ENCODE measurements at places on chromosomes 12 and 14.
A peak's percentile ranks its signal among the peaks of the same experiment; 100 is the strongest.

DNA sequence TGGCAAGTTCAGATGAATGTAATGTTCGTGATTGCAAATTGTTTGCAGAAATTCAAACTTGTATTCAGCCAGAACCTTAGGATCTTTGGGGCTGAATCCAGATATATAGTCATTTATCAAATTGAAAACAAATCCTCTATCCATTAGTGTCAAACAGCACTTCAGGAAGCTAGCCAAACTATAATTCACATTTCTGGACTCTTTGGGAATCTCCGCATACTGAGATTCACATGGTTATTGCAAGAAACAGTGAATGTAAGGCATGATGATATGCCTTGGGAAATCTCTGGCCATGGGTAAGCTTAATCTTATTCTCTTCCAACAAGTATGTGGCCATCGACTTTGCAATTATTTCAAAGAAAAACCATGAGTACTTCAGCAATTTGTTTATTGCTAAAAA, 98.5 kb downstream of the KLHL28 start:
- DNase-seq = no peak

DNA sequence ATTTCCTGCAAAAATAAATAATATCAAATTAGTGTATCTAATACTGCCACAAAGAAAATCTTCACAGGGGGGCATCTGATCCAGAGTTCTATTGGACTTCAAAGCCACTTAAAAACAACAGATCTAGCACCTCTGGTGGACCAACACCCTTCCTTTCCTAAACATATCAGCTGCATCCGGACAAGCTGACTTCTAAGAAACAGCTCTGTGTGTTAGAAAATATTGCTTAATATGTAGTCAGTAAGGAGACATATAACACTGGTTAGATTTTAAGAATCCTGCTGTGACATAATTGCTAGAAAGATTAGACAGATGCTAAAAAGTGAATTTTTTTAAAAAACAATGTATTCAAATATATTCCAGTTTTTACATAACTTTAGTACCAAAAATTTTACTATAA, 61.1 kb upstream of the PTPRB start:
- DNase-seq = no peak

DNA sequence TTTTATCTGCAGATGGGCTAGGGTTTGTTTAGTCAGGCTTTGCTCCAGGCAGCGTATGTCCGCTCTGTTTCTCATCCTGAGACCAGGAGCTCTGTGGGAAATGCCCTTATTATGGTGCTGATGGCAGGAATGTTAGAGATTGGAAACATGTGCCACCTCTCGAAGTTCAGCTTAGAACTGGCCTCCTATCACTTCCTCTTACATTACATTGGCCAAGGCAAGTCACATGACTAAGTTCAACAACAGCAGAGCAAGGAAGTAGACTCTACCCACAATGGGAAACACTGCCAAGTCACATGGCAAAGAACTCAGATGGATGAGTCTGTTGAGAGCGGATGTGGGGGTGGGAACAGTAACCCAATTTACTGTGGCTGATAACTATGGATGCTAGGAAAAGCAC, 161.9 kb upstream of the WSCD2 start:
- DNase-seq = peak; percentile 56

- DNase-seq = no peak
Measured at GRCh38 chr14:37585101-37585511, 9.9 kb downstream of the FOXA1 start.

- peak; percentile 87 for DNase-seq
Measured at GRCh38 chr12:63400718-63401117, 249.7 kb upstream of the AVPR1A start.

GRCh38 chr14:73878436-73878835, 8.2 kb upstream of the ZNF410 start:
- no peak for DNase-seq

GRCh38 chr14:63663428-63664341, 22.0 kb upstream of the WDR89 start:
- DNase-seq = peak; percentile 32

- no peak for DNase-seq
Measured at GRCh38 chr14:23722675-23723074, 86.5 kb downstream of the DHRS2 start.

GRCh38 chr12:49674318-49674981, 32.8 kb downstream of the FMNL3 start:
- no peak for DNase-seq

DNA sequence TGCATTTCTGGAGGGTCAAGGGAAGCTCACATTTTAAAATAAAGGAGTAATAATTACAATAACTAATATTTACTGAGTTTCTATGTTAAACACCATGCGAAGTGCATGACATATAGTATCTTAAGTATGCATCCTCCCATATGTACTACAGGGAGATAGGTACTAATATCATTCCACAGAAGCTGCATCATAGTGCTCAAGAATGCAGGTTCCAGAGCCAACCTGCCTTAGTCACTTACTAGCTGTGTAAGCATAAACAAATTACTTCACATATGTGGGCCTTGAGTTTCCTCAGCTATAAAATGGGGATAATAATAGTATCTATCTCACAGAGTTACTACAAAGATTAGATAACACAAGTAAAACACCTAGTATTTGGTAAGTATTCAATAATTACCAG, 18.3 kb downstream of the ARMH4 start:
- peak; percentile 58 for DNase-seq

GRCh38 chr12:97630875-97631274, 168.3 kb downstream of the RMST start:
- DNase-seq = no peak

DNA sequence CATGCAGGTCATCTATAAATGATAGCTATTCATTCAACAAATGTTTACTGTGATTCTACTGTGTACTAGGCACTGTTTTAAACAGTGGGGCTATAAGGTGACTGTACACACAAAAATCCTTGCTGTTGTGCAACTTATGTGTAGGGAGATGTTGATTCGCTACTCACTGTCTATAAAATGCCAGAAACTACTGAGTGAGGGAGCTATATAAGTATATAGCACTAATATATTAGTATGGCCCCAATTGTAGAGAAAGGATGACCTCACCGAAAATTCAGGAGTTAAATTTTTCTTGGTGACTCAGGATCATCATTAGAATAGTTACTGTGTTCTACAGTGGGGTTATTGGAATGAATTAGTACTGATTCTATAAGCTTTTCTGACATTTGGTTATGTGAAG, 117.4 kb downstream of the TGFB3 start:
- peak; percentile 76 for DNase-seq

- DNase-seq = no peak
Measured at GRCh38 chr14:67736771-67737170, 35.1 kb downstream of the RDH12 start.

GRCh38 chr12:77131977-77132490, 66.7 kb upstream of the E2F7 start:
- DNase-seq = no peak

- DNase-seq = no peak
Measured at GRCh38 chr12:75529316-75529715, 17.9 kb upstream of the KRR1 start.

GRCh38 chr12:104309446-104309993, 6.0 kb downstream of the EID3 start:
- DNase-seq = no peak

GRCh38 chr14:63878052-63878451, 25.2 kb downstream of the SYNE2 start:
- no peak for DNase-seq

DNA sequence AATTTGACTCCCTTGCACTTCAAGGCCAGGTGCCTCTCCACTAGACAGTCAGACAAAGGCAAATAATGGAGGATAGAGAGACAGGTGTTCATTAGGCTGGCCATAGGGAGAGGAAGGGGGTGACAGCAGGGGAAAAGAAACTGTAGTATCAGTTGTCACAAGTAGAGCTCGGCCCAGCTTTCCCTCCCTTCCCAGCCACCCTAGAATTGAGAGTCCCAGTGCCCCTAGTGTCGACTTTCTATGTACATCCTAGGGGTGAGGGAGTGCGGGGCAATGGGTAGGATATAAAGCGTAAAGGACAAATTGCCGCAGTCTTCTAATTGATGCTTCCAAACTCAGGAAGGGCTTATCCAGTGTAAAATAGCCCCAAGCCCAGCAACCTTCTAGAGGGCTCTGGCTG, 39.0 kb downstream of the BAZ2A start:
- DNase-seq = no peak

GRCh38 chr14:104966261-104966865, 11.8 kb downstream of the AHNAK2 start:
- DNase-seq = no peak

DNA sequence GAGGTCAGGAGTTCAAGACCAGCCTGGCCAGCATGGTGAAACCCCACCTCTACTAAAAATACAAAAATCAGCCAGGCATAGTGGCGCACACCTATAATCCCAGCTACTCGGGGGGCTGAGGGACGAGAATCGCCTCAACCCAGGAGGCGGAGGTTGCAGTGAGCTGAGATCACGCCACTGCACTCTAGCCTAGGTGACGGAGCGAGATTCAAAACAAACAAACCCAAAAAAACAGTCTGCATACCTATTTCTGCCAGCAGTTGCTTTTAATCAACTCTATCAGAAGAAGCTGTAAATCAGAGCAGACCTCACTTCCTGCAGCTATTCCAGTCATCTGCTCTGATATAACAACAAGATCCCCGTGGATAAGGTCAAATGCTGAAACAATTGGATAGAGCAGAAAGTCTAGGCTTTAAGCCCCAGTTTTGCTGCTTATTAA, 50.5 kb downstream of the LIMA1 start:
- no peak for DNase-seq

GRCh38 chr14:76917745-76918255, 91.6 kb downstream of the LRRC74A start:
- DNase-seq = no peak

DNA sequence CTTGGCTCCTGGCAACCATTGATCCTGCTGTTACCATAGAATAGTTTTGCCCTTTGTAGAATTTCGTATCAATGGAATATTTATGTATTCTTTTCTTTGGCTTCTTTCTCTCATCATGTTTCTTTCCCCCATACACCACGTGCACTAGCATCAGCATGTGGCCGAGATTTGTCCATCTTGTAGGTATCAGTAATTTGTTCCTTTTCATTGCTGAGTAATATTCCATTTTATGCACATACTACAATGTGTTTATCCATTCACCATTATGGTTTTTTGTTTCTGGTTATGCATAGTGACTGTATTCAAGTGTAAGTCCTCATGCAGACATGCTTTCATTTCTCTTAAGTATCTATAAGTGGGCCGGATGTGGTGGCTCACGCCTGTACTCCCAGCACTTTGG, 4.5 kb upstream of the ISM2 start:
- no peak for DNase-seq

DNA sequence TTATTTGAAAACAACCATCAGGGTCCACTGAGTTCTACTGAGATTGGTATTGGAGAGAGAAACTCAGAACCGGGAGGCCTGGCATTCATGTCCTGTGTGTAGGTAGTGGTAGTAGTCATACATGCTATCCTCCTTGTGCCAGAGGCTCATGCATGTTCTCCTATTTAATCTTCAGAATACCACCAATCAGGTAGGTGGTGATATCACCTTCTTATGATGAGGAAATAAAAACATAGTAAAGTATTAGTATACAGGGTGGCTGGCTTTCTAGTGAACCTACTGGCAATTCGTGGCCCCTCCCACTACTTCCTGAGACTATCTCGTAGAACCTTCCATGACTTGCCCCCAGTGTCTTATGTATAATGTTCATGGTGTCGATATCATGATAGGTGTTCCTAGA, 40.5 kb upstream of the EID3 start:
- no peak for DNase-seq

- no peak for DNase-seq
Measured at GRCh38 chr12:65675141-65675621, 149.1 kb upstream of the HMGA2 start.

GRCh38 chr12:47833591-47834012, 13.9 kb upstream of the HDAC7 start:
- DNase-seq = no peak

GRCh38 chr14:85471156-85471555, 58.8 kb upstream of the FLRT2 start:
- no peak for DNase-seq

DNA sequence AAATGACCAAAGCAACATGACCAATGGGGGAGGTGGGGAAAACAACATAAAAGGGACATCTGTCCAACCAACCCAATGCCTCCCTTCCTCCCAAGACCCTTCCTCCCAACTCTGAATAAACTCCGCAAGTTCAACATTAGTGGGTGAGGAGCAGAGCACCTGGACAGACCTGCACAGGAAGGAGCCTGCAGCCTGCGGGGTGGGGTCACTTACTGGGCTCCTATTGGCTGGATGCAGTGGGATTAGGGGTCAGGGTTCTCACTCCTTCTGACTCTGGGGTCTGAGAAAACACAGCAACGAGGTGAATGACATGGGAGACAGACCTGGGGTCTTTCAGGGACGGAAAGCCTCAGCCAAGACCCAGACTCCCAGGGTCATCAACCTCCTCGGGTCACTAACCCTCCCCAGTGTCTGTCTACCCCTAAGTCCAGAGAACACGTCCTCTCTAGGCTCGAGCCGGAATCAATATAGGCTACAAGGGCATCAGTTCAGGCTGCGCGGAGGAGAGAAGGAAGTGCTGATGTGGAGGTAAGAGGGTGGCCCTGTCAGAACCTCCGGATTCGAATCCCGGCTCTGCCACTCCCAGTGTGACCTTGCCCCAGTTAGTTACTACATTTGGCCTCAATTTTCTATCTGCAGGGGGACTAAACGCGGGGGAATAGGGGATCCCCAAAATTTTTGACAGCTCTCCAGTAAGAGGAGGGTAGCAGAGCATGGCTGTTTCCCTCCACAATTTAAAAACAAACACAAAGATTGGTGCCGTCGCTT, 860 bp downstream of the NDRG2 start:
- no peak for DNase-seq

DNA sequence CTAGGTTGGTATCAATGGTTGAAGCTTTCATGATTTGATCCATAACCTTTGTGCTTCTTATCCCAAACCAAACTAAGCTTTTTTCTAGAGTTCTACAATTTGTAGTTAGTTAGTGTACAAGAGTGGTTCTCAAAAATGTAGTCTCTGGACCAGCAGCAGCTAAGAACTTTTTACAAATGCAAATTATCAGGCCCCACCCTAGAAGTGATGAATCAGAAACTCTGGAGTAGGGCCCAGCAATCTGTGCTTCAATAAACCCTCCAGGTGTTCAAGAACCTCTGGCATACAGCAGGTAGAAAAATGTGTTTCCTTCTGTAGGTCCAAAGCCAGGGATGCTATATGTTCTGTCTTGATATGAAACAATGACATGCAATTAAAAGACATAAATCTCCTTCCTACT, 26.1 kb upstream of the ACTR6 start:
- DNase-seq = no peak

DNA sequence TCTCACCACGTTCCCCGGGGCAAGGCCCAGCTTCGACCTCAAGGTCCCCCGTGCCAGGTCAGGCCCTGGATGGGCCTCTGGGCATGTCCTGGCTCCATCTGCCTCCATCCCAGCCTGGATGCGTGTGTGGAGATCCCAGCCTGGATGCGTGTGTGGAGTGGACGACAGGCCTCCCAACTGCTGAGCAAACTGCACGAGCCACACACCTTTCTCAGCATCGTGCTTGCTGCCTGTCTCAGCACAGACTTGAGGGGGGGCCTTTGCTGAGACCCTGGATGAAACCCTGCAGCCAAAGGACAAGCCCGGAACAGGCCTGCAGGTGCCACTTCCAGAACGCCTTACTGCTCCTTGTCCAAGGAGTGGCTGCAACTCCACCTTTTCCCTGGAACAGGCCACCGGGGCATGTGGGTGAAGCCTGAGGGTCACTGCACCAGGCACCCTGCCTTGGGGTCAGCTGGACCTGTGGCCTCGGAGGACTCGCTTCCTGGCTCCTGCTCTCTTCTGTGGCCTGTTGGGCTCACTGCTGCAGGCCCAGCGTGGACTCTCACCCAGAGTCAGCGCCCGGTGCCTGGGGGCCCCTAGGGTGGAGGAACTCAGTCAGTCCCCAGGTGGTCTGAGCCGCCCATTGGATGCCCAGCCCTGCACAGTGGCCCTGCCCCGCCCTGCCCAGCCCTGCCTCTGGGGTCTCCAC, 176.0 kb downstream of the KIF26A start:
- DNase-seq = no peak

Measured in HT1080 (cell line).